GM18507 (cell line): ENCODE measurements at places on chromosomes 7 and 10.
A peak's percentile ranks its signal among the peaks of the same experiment; 100 is the strongest.

- DNase-seq: no peak
These were observed 17.0 kb upstream of the UTF1 start for GRCh38 chr10:133212853-133213494.

GRCh38 chr7:142771353-142771723, 568 bp downstream of the PRSS2 start:
- no peak for DNase-seq

GRCh38 chr10:79444199-79445119, 965 bp downstream of the ZCCHC24 start:
- DNase-seq: no peak

GRCh38 chr7:68433462-68434070, 1164.7 kb upstream of the AUTS2 start:
- no peak for DNase-seq

DNA sequence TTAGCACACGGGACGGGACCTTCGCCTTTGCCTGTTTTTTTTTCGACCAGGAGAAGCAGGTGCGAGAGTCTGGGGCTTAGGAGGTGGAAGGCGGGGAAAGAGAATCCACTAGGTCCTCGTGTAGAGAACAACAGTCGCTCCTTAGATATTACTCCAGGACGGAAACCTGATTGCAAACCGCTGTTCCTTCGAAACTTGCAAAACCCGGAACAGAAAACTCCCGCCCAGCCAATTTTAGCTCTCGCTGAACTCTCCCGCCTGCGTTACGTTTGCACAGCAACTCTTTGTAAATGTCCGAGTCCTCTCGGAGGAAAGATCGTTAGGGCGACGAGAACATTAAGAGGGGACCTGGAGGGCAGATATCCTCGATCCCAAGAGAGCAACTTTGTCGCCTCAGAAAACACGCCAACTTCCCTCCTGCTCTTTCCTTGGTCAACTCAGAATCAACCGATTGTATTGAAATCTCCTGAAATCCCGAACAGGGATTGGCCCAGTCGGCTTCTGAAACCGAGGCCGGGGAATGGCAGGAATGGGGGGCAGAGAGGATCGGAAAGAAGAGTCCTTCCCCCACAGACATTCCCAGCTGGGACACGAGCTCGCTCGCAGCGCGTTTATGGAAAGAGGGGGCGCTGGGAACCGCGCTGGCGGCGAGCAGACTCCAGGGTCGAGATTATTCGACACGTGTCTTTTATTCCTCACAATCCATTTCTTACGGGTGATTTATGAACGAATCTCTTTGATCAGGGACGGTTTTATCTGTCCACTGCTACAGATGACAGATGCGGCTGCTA, 9.9 kb downstream of the TWIST1 start:
- DNase-seq: no peak

DNA sequence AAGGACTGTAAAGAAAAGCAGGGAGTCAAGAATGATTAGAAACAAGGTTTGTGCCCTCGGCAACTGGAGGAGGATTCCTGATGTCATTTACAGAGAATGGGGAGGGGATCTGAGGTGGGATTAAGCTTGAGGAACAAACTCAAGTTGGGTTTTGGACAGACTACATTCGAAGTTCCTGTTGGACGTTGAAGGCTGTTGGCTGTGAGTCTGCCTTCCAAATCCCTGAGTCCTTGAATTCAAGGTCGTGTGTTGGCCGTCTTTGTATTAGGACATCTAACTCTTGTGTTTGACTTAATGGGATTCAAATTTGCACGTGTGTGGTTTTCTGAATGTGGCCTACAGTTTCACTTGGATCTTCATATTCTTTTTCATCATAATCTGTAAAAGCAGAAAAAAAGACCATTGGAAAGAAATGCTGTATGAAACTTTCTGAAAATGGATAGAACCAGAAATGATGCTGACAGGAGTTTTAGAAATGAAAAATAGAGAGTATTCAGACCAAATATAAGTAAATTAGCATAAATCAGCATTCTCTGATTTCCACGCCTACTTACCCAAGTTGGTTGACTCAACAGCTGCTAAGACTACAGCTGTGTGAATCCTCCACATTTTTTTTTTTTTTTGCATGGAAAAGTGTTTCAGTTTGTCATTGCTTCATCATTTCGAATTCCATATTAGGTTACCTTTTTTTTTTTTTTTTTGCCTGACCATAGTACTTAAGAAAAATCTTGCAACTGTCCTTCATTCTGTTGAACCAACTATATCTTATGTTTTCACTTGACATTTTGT, 94.8 kb downstream of the KIAA1217 start:
- no peak for DNase-seq

DNA sequence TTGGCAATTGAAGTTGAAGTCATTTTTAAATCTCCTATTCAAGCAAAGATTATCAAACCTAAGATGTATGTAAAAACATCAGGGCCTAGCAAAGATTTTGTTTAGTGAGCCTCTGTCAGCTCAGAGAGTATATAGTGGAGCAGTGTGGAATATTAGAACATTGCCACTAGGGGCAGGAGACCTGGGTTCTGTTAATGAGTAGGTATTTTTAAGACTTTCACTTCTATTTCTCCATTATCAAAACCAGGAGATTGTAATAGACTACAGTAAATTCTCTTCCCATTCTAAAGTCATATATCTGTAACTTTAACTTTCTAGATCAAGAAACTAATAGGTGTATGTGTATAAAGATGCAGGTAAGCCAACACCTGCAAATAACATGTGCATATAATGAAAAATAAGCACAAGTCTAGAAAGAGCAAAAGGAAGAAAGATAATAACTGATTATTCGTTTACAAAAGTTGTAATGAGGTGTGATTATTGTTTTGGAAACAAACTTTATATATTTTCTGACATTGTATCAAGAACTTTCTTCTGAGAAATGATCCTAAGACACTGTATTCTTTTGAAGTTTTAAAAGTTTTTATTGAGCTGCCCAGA, 64.4 kb downstream of the KCND2 start:
- no peak for DNase-seq

DNA sequence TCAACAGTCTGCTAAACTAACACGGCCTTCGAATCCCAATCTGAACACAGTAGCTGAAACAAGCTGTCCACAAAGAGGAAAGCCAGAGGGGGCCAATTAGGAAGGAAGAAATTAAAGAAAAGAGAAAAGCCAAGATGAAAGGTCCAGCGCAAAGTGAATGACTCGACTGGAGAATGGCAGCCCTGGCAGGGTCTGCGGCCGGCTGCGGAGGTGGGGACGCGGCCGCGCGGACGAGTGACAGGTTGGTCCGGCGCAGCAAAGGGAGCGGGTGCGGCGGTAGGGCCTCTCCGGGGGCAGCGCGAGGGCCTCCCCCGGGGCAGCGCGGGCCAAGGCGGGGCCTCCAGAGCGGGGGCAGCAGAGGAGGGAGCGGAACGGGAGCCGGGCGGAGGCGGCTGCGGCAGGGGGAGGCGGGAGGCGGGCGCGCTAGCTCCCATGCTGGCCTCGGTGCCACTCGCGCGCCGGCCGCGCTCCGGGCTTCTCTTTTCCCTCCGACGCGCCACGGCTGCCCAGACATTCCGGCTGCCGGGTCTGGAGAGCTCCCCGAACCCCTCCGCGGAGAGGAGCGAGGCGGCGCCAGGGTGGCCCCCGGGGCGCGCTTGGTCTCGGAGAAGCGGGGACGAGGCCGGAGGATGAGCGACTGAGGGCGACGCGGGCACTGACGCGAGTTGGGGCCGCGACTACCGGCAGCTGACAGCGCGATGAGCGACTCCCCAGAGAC, at the start of gene VWC2:
TSS of gene VWC2 (plus strand) at position 421 of the 718 bp plus-strand sequence. CDS start 1,798 bp downstream, outside the sequence.
- DNase-seq: no peak

- DNase-seq: no peak
These were observed 5.8 kb upstream of the IFRD1 start for GRCh38 chr7:112444505-112444904.

DNA sequence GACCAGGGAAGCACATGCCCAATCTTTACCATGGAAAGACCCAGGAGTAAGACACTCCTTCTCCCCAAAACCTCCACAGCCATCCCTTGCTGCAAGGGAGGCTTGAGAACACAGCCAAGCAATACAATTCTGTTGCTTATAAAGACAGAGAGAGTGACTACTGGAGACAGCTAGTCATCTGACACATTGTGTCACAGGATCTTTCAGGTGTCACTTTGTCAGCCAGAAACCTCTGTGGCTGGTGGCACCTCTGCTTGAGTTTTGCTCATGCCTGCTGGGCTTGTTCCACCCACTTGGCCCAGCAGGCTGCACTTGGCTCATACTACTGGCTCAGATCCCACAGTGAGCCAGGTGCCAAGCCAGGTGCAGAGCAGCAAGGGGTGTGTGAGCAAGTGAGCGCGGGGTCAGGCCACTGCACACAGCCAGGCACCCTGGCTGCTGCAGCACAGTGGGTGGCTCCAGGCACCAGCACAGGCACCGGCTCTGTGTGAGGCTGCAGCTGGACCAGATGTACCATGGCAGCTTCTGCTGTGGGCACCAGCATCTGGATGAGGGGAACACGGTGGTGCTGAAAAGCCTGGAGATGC, 12.4 kb upstream of the PRLHR start:
- DNase-seq: no peak

DNA sequence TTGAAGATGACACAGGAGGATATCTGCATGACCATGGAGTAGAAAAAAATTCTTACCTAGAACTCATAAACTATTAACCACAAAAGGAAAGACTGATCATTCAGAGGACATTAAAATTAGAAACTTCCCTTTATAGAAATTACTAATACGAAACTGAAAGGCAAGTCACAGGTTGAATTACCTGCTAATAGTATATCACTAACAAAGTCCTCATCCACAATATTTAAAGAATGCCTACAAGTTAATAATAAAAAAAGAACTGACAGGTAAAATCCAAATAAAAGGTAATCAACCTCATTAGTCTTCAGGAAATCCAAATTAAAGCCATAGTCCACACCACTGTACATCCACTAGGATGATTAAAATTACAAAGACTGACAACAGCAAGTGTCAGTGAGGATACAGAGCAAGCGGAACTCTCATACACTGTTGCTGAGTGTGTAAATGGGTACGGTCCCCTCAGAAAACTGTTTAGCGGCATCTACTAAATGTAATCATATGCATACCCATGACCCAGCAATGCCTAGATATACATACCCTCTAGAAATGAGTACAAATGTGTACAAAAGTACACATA, 71.2 kb downstream of the ARHGAP21 start:
- peak; percentile 30 for DNase-seq

- DNase-seq: no peak
These were observed 25.0 kb downstream of the CYP3A7 start for GRCh38 chr7:99709838-99710578.

DNA sequence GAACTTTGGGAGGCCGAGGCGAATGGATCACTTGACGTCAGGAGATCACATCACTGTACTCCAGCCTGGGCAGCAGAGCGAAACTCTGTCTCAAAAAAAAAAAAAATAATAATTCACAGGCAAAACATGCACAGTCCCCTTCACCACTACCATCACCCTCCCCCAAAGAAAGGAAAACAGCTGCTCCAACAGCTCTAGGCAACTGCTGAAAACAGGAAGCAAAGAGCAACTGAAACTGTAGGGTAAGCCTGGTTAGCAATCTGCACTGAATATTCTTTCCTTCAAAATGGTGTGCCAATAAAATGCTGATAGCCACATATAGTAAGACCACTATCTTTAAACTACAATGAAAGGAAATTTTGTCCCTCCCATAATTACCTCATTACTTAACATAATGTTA, 11.8 kb downstream of the NT5C2 start:
- no peak for DNase-seq

GRCh38 chr7:47392241-47392759, 189.6 kb downstream of the TNS3 start:
- DNase-seq: no peak

- no peak for DNase-seq
These were observed 49.0 kb downstream of the PSMC2 start for GRCh38 chr7:103396471-103396870.

GRCh38 chr7:18179093-18179492, 151.4 kb upstream of the PRPS1L1 start:
- DNase-seq: no peak

GRCh38 chr10:131676800-131677421, 223.9 kb upstream of the PPP2R2D start:
- no peak for DNase-seq

DNA sequence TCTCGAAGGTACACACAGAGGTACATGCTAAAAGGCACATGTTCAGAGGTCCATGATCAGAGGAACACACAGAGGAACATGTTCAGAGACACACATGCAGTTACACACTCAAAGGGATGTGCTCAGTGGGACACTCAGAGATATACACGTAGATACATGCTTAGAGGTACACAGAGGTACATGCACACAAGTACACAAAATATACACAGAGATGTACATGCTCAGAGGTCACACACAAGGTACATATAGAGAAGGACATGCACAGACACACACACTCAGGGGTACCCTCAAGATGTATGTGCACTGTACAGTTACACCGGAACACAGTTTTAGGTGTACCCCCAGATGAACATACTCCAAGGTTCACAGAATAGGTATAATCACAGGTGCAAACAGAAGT, 18.8 kb downstream of the NPC1L1 start:
- no peak for DNase-seq

GRCh38 chr7:23220690-23221305, 25.8 kb upstream of the GPNMB start:
- DNase-seq: no peak

- no peak for DNase-seq
These were observed 48.7 kb downstream of the CH25H start for GRCh38 chr10:89158446-89158845.

GRCh38 chr10:3770611-3771110, 14.3 kb downstream of the KLF6 start:
- DNase-seq: no peak

- no peak for DNase-seq
These were observed 144.5 kb downstream of the ADCY1 start for GRCh38 chr7:45718464-45719330.

GRCh38 chr7:84506151-84506550, 311.6 kb upstream of the SEMA3A start:
- no peak for DNase-seq

DNA sequence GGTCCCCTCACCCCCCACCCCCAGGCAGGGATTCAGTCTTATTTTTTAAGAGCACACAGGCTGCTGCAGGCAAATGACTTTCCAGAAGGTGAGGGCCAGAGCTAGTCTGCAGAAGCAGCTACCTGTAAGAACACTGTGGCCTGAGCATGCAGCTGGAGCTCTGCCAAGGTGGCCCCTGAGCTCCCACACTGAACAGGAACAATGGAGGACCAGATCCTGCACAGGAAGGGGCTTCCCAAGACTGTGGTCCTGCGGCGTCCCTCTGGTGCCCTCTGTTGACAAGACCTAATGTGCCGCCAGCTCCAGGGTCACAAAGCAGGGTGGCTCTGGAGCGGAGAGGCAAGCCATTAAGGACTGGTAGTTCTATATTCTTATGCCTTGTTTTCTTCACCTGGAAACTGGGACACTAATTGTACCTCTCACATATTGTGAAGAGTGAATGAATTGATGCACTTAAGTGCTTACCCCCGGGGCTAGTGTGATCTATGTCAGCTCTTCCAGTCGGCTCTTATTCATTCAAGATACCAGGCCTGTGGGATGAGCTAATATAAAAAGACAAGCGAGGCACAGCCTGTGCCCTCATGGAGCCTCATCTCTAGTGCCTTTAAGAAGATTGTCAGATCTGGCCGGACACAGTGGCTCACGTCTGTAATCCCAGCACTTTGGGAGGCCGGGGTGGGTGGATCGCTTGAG, 8.0 kb upstream of the BEND7 start:
- DNase-seq: peak; percentile 35

GRCh38 chr7:83677180-83677866, 28.4 kb upstream of the SEMA3E start:
- DNase-seq: no peak
